ENCODE measurements at places on chromosomes 2 and 18.

DNA sequence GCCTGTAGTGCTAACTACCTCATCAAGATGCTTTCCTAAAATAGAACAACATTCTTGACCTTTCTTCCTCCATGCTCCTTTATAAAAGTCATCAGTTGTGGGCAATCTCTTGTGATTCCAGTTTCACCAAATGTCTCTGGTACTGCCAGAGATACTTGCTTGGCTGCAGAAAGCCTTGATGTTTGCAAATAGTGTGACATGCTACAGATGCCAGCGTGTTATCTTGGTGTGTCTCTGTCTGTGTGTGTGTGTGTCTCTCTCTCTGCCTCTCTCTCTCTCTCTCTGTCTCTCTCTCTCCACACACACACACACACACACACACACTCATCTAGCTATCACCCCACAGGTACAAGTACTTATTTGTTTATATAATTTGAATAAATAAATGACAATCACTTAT, 146.9 kb downstream of the CCDC102B start:
- no peak for DNase-seq

- DNase-seq, result no peak
These were observed 57.9 kb downstream of the INPP5D start for GRCh38 chr2:233117811-233118647.

GRCh38 chr18:76995896-76996295, 136.7 kb downstream of the MBP start:
- DNase-seq, result no peak

GRCh38 chr2:61887717-61888266, 664 bp downstream of the CCT4 start:
- no peak for DNase-seq

DNA sequence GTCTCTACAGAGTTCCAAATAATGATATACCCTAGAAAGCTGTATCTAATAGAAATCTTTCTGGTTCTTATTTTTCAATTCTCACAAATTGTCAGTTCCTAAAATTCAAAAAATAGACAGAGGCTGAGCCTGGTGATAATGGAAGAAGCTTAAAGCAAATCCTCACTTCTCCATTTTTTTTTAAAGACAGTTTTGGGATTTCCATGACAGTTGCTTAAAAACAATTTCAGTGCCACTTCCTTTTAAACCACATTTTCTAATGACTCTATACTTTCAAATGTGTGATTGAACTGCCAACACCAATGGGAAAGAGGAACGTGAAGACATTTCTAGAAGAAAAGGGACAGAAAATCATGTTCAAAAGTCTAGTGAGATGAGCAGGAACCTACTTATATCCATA, 4.0 kb downstream of the GKN2 start:
- DNase-seq, result peak; percentile 37

GRCh38 chr2:219247678-219248642, 2.7 kb downstream of the STK16 start:
- peak; percentile 19 for DNase-seq

GRCh38 chr2:238685713-238686112, 162.2 kb upstream of the TWIST2 start:
- DNase-seq, result no peak

DNA sequence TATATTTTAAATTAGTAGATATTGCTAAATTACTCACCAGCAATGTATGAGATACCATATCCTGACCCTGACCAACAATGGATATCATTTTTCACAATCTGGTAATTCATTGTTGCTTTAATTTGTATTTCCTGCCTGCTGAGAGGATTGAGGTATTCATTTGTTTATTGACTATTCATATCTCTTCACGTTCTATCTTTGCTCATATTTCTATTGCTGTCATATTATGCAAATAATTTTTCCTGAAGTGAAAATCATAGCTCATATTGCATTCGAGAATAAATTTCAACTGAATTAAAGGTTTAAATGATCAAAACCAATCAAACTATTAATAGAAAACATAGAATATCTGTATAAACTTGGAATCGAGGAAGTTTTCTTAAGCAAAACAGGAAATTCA, 31.0 kb downstream of the INO80D start:
- no peak for DNase-seq

DNA sequence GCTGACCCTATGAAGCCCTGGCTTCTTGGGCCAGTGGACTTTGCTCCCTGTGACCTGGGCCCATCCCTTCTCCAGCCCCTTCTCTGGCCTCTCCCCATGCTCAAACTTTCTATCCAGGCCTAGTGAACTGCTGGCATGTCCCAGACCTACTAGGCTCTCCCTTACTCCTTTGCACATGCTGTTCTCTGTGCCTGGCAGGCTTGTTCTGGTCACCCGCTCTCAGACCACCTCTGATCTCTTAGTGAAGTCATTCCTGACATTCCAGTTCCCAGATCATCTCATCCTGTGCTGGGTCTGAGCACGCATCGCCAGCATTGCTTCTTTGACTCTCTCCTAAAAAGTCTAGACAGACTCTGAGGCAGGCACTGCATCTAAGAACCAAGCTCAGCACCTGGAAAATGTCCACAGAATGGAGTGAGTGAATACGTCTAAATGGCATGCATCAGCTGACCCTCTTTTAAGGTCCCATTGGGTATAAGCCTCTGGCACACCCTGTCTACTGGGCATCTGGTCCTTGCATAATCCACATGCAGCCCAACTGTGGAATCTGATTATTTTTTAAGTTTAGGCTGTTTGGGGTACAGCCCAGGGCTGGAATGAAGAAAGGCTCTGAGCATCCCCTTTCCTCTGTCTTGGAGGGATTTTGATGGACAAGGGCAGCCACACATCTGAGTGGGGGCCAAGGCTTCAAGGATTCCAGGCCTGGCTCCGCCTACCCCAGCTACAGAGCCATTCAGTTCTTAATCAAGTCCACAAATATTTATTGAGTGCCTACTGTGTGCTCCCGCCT, 130.6 kb upstream of the HAAO start:
- no peak for DNase-seq

GRCh38 chr18:666177-666576, 8.7 kb downstream of the TYMS start:
- DNase-seq, result peak; percentile 49

- peak; percentile 73 for DNase-seq
These were observed 128.5 kb downstream of the RAPGEF4 start for GRCh38 chr2:172864182-172864581.

DNA sequence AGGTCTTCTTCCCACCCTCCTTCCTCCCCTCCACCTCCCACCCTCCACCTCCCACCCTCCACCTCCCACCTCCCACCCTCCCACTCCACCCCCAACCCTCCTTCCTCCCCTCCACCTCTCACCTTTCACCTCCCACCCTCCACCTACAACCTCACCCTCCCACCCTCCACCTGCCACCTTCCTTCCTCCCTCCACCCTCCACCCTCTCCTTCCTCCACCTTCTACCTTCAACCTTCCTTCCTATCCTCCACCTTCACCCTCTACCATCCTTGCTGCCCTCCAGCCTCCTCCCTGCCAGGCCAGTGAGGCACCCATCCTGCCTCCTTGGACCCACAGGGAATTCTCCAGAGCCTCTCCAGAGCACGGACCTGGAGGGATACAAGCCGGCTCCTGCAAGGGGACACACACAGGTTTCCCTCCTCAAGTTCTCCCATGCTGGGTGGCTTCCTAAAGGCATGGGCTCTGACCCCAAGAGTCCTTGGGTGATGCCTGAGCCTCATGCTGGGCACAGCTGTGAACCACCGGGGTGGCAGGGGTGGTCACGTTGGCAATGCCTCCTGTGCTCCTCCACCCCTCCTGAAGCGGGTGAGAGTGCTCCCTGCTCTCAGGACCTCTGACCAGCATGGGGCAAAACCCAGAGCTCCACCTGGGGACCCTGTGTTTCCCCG, 293.0 kb downstream of the NDUFA10 start:
- no peak for DNase-seq

- no peak for DNase-seq
These were observed 234.0 kb downstream of the KLHL29 start for GRCh38 chr2:23618794-23619530.

GRCh38 chr18:49935215-49935614, 121.9 kb upstream of the ACAA2 start:
- no peak for DNase-seq

- no peak for DNase-seq
These were observed 11.7 kb downstream of the CYP26B1 start for GRCh38 chr2:72135921-72136320.

DNA sequence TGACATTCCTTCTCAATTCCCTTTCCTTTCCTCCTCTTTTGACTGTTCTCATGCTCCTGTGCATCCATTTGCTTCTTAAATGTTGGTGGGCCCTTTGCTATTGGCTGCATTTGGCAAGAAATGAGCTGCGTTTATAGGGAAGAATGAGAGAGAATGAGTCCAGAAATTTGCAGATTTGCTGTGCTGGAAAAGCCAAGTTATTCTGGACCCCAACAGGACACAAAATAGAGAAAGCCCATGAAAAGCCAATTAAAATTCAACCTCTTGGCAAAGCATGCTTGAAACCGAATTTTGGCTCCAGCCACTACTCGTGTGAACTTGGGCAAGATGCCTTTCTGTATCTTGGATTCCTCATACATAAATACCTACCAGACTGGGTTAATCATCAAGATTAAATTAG, 1.3 kb upstream of the SCLY start:
- DNase-seq, result no peak
